ENCODE measurements at places on chromosomes 4 and X. TPM values are rescaled to one million over a fixed set of nuclear protein-coding genes. Genes with fewer than 3 reads are reported as not detected.

The KLB gene
- total RNA-seq = 0.05 TPM

The TMPRSS11B gene
- 1.6 TPM for total RNA-seq

The ZCCHC18 gene
- total RNA-seq = 1.4 TPM

The AVPR2 gene
- total RNA-seq = 7.9 TPM

The MUC7 gene
- not detected for total RNA-seq

The KLHL4 gene
- total RNA-seq = 1.7 TPM

The MAGEA11 gene
- total RNA-seq = not detected

The USP26 gene
- not detected for total RNA-seq

The TENM3 gene
- 39.9 TPM for total RNA-seq

The TCEAL2 gene
- 40.4 TPM for total RNA-seq

The PTCHD1 gene
- 7.8 TPM for total RNA-seq
